IPS DF 19.7 (cell line): ENCODE measurements at places on chromosomes 11 and 22.
A peak's percentile ranks its signal among the peaks of the same experiment; 100 is the strongest.

GRCh38 chr11:69797156-69797555, 22.0 kb upstream of the FGF4 start:
- no peak for DNase-seq

- DNase-seq = no peak
Observed at GRCh38 chr22:47558828-47559700, 796.6 kb downstream of the TBC1D22A start.

DNA sequence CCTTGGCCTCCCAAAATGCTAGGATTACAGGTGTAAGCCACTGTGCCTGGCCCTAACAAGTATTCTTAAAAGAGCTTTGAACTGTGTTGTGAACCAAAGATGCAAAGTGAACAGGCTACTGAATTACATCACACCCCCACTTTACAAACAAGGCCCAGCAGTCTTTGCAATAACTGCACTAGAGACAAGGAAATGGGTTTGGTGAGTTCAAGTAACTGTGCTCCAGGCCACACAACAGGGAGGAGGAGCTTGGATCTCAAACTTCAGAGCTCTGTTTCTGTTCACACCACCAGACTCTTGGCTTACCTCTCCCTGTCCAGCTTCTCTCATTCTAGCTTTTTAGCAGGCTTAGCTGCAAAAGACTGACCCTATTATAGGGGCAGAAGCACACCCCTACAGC, 30.4 kb upstream of the RASL10A start:
- no peak for DNase-seq

DNA sequence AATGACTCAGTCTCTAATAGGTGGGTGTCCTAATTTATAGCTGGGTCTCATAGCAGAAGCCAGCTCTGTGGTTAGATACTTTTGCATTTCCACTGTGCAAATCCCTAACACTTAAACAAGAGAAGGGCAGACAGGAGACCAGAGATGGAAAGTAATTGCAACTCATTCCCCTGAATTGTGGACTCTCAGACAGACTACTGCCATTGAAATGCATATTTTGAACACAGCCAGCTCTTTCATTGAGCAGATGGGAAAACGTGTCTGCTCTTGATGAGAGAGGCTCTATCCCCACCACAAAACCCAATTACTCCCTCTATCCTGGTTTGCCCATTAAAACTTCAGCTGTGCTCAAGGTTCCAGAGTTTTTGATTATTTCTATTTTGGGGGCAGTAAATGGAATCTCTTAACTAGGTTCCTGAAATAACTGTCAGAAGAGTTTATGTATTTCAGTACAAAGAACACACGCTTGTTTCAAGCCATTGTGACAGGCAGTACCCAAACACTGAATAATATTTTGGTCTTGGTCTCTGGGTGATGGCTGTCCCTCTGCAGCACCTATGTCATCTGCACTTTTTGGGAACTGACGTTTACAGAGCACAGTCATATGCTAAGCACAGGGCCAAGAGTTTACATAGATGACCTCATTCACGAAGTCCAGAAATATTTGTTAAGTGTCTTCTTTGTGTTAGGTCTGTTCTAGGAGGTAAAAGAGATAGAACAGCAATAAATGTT, 41.7 kb downstream of the FAM227A start:
- DNase-seq = no peak

GRCh38 chr11:63506876-63507275, 992 bp downstream of the LGALS12 start:
- DNase-seq = no peak

- DNase-seq = peak; percentile 33
Observed at GRCh38 chr11:122628810-122629555, 26.5 kb upstream of the UBASH3B start.

- no peak for DNase-seq
Observed at GRCh38 chr11:79458709-79459108, 17.9 kb upstream of the TENM4 start.

DNA sequence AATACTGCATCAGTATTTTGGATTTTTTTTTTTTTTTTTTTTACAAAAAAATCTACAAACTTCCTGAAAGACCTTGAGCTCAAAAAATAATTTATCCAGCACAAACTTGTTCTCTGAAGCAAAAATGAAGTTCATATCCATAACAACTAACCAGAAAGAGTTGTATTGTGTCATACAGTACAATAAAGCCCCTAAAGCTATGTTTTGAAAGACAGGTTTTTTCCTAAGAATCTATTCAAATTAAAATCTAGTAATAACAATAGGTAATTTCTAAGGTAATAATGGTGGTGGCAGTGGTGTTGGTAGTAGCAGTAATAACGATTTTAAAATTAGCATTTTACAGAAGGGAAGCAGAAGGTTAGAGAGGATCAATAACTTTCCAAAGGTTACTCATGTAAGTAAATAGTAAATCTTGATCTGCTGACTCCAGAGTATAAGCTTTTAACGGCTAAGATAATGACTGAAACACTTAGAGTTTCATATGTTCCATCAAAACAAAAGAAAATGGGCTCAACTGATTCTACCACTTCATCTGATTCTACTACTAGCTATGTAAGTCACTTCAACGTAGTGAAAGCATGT, 53.3 kb upstream of the GAB2 start:
- no peak for DNase-seq

GRCh38 chr11:35237860-35238715, 99.1 kb downstream of the CD44 start:
- peak; percentile 54 for DNase-seq

- no peak for DNase-seq
Observed at GRCh38 chr11:70191495-70192140, 11.5 kb upstream of the FADD start.

DNA sequence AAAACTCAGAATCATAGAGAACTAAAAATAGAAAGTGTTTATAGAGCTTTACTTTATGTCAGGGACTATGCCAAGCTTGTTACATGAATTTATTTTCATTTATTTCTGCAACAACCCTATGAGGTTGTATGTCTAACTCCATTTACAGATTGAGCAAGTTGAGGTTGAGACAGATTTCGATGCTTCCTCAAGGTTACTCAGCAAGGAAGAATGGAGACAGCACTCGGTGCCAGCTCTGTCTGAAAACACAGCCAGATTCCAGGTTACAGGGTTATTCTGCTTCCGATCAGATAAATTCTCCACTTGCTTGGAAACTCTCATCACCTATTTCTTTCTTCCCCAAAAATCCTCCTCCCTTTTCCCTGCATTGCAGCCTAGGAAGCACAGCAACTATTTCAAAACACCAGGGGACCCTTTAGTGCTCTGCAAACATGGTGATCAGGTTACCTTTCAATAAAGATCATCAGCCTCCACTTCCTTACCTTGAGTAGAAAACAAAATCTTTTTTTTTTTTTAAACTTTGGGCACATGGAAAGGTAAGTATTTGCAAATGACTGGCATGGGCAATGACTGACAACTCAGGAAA, 7.0 kb downstream of the MMP3 start:
- DNase-seq = no peak

DNA sequence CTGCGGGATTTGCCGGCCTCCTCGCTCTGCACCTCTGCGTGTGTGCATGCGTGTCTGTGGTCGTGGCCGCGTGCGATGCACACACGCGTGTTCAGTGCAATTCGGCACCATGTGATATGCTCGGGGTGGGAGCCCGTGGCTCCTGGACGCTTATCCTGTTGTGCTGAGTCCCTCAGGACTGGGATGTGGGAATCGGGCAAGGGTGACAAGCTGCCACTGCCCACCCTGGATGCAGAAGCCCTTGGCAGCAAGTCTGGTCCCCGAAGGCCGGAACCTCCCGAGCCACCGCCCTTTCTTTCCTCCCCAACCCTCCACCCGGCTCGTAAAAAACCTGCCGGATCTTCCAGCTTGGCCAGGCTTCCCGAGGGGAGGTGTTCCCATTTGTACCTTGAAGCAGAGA, 128.2 kb downstream of the PHF21B start:
- no peak for DNase-seq

GRCh38 chr11:3109921-3110706, 52.9 kb upstream of the CARS1 start:
- peak; percentile 68 for DNase-seq

DNA sequence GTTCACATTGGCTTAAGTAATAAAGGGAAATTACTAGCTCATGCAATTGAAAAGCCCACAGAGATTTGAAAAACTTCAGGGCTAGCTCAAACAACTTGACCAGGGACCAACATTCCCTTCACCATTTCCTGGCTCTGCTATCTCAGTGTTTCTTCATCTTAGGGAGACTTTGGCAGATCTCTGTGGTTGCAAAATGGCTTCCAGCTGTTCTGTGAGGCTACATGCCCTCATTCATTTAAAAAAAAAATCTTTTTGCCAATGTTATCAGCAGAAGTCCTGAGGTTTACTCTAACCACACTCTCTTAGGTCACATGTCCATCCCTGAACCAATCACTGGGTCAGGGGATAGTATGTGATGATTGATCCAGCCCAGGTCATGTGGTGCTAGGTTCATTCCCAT, 13.9 kb upstream of the RASSF10 start:
- no peak for DNase-seq

GRCh38 chr22:31461699-31462098, 27.9 kb downstream of the EIF4ENIF1 start:
- no peak for DNase-seq

DNA sequence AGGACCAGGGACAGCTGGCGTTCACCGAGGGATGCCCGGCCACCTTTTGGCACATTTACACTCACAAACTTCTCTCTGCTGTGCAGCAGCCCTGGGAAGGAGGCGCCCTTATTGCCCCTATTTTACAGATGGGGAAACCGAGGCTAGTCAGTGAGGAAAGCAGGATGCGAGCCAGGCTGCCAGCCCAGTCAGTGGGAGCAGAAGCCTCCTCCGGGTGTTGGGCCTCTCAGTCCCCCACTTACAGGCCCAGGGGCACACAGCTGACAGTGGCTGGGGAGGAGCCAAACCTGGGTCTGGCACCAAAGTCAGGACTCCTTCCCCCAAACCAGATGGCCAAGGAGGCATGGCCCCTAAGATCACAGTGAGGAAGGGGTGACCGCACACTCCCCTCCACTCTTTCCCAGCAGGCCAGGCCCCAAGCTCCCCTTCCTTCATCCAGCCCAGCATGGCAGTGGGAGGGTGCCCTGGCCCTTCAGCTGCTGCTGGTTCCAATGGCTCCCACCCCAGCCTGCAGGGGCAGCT, 121.4 kb upstream of the ANO1 start:
- no peak for DNase-seq

DNA sequence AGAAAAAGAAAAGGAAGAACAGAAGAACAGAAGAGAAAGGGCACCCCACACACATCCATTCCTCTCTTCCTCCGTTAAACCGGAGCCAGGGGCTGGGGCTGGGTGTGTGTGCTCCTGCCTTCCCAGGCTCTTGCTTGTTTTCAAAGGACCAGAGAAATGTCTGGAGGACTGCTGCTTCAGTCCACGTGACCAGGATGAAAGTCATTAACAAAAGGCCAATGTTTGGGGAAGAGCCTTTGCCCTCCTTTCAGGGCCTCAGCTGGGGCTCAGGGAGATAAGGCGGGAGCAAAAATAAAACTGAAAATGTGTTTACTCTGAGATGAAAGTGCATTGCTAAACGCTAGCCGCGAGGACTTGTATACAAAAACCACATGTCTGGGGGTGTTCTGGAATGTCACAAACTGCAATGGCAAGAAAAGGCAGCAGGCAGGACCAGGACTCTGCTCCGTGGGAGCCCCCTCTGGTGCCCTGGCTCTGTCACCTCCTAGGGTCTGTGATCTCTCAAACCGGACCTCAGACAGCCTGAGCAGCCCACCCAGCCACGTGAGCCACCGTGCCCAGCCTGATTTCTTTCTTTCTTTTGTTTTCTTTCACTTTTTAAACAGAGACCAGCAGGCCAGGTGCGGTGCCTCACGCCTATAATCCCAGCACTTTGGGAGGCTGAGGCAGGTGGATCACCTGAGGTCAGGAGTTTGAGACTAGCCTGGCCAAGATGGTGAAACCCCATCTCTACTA, 31.6 kb upstream of the MYH9 start:
- no peak for DNase-seq

DNA sequence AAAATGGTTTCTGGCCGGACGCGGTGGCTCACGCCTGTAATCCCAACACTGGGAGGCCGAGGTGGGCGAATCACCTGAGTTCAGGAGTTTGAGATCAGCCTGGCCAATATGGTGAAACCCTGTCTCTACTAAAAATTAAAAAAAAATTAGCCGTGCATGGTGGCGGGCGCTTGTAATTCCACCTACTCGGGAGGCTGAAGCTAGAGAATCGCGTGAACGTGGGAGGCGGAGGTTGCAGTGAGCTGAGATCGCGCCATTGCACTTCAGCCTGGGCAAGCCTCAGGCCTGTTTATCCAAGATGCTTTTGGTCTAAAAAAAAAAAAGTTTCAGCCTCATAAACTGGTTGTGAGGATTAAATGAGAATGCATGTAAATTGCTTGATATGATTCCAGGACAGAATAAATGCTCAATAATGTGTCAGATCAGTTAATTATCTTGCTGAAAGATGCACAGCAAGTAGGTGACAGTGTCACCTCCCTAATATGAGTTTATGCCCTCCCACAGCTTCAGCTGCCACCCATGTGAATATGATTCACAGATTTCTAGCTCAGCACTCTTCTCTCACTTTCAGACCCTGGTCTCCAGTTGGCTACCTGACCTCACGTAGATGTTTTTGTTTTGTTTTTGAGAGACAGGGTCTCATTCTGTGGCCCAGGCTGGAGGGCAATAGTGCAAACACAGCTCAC, 1.1 kb upstream of the ALG8 start:
- DNase-seq = no peak

- DNase-seq = no peak
Observed at GRCh38 chr11:1760351-1761109, 3.2 kb downstream of the CTSD start.

DNA sequence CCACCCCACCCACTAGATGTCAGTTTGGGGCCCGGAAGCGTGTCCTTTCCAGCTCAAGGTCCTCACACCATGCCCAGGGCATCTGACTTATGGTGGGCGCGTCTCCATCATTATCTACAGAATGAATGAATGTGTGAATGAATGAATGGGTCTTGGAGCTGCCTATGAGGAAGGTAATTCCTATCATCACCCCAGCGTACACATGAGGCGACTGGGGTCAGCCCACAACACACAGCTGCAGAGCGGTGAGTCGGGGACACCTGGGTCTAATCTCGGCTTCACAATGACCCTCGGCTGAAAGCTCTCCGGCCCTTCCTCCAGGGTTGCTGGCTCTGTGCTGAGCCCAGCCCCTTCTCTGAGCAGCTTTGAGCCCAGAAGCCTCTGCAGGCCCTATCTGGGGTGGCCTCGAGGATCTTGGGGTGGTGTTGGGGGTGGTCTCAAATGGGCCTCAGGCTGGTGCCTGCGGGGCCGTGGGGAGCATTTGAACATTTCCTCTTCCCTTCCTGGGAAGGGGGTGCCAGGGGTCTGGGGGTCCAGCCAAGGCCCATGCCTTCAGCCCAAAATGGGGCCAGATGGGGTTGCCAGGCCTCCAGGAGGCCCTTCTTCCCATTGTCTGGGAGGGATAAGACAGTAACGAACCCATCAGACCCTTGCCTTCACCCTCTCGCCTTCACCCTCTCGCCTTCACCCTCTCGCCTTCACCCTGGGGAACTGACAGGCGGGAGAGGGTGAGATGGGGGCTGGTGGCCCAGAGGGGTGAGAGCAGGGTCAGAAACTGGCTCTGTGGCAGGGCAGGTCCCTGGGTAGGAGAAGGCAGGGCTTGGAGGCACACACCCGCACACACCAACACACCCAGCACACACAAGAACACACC, 82.4 kb downstream of the MYEOV start:
- no peak for DNase-seq
